CD4-positive, CD25-positive, alpha-beta regulatory T cell (primary cell): ENCODE measurements at places on chromosomes 4 and X.

DNA sequence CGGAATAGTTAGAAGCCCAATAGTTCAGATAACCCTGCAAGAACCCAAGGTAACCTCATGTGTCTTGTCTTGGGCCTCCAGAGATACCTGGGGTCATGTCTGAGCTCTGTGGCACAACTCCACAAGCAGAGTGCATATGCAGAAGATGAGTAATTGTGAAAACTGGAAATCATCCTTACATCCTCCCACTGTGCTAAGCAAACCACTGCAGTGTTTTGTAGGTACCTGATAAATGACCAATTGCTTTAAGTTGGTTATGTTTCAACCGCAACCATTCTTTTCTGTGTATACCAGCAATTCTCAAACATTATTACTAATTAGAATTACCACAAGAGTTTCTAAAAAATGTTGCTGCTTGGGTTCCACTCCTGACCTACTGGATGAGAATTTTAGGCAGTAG lies 73.2 kb downstream of the CBLL2 start:
- DNase-seq: no peak

DNA sequence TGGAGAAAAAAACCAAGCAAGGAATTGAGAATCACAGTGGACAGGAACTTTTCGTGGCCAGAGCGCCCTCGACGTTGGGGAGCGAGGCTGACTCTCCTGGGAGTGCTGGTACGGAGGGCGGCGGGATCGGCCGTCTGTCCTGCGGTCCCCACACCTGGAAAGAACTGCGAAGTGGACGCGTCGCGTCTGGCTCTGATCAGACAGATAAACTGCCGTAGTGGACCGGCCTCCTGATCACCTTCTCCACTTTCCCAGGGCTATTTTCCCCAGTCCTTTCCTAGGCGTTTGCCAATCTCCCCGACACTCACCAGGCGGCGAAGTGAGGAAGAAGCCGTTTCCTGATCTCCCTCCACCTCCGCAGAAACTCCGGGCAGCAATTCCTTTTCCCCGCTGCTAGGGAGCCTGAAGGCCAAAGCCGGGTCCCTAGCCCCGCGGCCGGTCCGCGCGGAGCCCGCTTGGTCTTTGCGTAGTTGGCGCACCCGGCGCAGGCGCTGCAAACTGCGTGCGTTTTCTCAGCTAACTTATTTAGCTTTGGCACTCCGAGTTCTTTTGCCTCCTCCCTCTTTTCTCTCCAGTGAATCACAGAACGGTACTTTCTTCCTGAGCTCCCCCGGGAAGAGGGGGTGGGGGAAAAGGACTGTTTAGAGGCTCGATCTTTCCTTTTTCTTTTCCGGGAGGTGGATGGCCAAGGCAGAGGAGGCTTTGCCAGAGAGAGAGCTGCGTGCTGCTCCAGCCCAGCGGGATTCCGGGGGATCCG lies at the start of gene ARSJ:
Gene ARSJ (minus strand): TSS at position 500 of the 757 bp plus-strand sequence. CDS start 813 bp downstream, outside the sequence.
- DNase-seq: no peak

DNA sequence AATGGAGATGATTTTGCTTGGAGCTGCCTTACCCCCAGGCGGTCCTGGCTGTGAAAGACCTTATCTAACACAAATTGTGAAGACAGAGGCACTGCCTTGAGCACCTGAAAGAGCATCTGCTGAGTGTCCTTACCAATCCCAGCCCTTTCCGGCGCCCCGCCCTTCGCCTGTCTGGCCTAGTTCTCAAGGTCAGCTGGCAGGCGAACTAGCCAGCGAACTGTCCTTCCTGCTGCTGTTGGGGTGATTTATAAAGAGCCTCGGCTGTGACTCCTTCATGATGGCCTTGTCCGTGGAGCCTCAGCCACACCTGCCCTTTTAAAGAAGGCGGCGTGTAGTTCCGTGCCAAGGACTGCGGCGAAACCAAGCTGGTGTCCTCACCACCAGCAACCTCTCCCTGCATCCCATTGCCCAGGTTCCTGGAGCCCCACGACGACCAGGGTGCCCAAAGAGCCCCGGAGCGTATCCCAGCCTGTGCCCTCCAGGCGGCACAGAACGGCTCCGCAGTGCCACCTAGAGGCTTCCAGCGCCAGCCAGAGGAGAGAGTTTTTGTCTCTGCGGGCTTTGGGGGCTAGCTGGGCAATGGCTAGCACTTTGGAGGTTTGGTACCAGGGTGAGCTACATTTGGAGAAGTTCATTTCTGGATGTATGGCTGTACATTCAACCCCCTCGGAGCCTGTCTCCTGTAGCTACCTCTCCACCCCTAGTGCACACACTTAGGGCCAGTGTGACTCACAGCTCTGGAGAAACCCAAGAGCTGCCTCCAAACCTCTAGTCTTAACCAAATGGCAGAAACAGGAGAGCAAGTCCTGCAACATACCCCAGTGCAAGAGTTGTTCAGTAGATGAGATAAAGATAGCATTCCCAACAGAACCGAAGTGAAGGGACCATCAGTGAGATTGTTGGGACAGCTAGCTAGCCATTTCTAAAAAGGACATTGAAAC lies 36.8 kb upstream of the VMA21 start:
- DNase-seq: no peak

DNA sequence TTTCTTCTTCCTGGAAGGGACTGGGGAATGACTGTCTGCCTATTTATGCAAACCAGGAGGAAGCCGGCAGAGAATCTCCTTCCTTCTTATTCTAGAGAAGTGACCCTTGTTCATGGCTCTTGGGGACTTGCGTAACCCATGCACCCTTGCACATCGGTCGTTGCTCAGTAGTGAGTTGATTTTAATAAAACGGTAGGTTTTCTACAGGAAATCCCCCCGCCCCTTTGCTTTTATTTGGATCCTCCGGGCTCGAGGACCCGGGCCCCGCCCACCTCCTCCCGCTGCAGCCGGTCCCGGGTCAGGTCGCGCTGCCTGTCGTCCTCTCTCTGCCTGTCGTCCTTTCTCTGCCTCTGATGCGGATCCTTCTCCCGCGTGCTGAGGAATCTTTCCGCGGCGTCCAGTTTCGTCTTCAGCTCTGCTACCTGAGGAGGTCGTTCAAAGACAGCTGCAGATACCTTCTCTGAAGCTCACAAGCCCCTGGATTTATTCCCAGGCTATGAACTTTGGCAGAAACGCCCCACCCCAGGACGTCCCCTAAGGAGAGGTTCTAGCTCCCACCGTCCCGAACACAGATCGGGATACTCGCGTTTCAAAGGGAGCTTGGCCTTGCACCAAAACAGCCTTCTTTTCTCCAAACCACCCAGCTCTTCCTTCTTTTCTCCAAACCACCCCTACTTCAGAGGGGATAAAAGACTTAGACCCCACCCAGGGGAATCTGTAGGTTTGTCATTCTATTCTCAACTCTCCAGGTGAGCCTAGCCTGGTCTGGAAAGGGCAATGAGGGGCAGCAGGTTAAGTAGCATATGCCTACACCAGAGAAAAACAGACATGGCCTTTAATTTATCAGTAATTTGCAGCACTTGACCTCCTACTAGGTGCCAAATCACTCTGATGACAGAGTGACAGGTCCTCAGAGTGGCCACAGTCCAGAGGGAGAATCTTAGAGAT lies 7.0 kb downstream of the TNIP3 start:
- peak; percentile 3 for DNase-seq

- DNase-seq: no peak
These were observed 11.2 kb upstream of the CXCR3 start for GRCh38 chrX:71629467-71629866.

DNA sequence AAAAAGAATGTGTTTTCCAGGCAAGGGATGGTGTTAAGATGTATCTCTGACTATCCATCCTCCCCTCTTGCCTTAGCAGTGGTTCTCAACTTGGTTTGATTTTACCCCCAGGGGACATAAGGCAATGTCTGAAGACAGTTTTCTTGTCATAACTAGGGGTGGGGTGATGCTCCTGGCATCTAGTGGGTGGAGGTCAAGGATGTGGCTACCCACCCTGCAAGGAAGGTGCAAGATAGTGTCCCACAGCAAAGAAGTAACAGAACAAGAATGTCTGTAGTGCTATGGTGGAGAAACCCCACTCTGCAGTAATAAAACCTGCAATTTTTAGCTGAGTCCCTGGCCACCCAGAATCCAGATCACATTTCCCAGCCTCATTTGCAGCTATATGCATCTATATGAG lies 81.2 kb upstream of the TBL1X start:
- DNase-seq: no peak

DNA sequence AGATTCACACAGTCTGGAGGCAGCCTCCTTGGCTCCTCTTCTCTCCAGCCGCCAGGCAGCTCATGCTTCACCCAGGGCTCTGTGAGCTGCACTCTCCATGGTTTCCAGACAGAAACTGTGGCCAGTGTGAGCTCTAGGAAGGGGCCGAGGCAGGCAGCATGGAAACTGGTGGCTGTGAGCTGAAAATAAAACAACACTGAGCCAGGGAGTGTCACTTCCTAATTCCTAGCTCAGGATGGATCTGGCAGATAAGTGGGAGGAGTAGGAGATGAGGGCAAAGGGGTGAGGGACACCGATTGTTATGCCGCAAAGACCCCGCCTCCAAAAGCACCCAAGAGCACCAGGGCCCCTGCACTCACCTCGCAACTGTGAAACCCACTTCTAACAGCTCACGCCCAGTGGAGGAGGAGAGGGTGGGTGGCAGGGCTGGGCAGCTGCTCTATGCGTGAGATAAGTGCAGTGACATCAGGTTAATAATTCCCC lies 69.8 kb downstream of the FHDC1 start:
- DNase-seq: no peak

- no peak for DNase-seq
These were observed 61.3 kb upstream of the PTPN13 start for GRCh38 chr4:86532851-86533250.

DNA sequence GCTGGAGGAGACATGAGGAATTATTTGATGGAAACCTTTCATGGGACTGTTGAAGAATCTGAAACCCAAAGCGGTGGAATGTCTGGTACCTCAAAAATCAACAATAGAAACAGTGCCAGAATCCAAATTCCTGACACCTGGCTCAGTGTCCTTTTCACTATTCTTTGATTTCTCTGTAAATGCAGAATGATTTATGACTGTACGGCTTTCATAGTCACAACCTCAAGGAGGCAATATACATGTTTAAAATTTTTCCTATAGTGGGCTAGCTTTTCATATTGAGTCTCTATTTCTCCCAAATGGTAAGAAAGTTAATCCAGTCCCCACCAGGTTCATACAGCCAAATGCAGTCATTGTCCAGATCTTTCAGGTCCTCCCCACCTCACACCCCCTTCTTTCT lies 19.3 kb downstream of the DAPP1 start:
- DNase-seq: no peak

DNA sequence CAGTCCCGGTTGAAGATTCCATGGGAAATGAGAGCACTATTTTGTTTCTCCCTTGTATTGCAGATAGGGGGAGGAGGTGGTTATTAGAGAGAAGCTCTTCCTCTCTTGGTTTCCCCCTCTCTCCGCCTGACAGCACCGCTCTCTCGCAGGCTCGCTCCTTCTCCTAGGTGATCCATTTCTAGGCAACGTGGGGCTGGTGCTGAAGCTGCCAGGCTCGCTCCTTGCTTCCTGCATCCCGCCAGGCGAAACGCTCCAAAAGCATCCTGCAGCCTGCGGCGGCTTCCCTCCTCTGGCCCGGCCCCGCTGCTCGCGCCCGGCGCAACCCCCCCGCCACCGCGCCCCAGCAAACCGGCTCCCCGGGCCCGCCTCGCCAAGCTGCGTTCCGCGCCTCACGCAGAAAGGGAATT lies at the start of gene GRID2:
Gene GRID2 (plus strand): TSS at position 346 of the 407 bp plus-strand sequence.
- DNase-seq: no peak

DNA sequence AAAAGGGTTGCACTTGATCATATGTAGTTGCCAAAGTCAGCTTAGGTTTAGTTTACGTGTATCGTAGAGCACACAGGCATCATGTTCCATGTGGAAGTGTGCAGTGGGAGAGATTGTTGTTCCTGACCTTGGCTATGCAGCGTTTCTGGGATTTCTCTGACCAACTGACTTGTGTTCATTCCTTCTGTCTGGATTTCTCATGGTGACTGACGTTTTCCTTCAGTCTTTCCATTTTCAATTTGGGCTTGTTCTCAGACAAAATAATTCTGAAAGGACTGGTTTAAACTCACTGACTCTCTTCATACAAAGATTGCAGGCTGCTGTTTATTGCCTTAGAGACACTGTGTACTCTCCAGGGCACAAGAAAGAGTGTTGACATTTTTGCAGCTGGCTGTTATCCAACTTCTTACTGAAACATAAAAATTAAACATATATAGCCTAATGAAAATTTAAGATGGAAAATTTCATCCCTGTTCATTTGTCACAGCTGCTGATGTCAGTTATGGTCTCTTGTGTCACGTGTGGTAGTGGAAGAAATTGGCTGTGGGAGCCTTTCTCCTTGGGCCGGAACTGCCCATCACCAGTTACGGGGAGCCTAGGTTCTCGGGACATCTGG lies 95.4 kb downstream of the TNIP2 start:
- DNase-seq: no peak

GRCh38 chrX:107025545-107025944 lies 25.5 kb upstream of the MORC4 start:
- no peak for DNase-seq

- DNase-seq: no peak
These were observed 59.4 kb upstream of the PLAC1 start for GRCh38 chrX:134717698-134718097.

DNA sequence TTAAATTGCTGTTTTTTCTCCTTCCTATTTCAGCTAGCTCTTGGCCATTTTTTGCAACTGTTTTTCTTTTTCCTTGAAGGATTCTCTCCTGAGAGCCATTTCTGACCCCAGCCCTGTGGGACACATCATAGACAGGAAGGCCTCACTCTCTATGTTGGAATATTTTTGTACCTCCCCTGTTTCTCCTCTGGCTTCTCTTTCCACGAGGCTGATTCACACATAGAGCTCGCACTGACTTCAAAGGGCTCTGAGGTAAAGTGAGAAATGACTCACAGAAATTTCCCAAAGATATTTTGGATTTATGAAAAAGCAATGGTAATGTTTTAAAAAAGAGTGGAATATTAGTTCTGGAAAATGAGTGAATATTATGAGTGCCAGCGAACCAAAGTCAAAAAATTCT lies 181.7 kb upstream of the IGFBP7 start:
- DNase-seq: no peak

GRCh38 chr4:79603681-79604080 lies 195.7 kb upstream of the GK2 start:
- DNase-seq: peak; percentile 79

DNA sequence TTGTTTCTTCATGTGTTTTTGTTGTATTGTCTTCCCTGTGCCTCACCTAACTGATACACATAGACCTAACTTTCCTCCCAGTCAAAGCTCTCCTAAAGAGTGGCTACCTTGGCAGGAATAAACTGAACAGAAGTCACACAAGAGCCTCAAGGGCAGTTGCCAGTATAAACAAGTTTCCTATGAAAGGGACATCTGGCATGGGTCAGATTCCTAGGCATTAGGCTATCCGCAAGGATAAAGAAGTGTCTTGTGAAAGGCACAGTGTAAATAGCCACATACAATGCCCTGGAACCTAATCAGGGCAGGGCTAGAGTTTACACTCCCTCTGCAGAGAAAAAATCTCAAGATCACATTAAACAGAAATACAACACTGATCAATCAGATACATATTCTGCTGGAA lies 220.8 kb downstream of the SPANXN3 start:
- DNase-seq: no peak

GRCh38 chr4:76363556-76364290 lies 57.2 kb downstream of the STBD1 start:
- DNase-seq: no peak

- DNase-seq: no peak
These were observed 149.6 kb downstream of the AFAP1 start for GRCh38 chr4:7790023-7790422.
